Hematopoietic multipotent progenitor cell treated with erythropoietin and hydrocortisone succinate and interleukin-3 and kit ligand, for 17 days (in vitro differentiated cells): ENCODE measurements at places on chromosomes 16 and 17.

- no peak for DNase-seq
Measured at GRCh38 chr16:80684906-80685305, 119.5 kb downstream of the CDYL2 start.

DNA sequence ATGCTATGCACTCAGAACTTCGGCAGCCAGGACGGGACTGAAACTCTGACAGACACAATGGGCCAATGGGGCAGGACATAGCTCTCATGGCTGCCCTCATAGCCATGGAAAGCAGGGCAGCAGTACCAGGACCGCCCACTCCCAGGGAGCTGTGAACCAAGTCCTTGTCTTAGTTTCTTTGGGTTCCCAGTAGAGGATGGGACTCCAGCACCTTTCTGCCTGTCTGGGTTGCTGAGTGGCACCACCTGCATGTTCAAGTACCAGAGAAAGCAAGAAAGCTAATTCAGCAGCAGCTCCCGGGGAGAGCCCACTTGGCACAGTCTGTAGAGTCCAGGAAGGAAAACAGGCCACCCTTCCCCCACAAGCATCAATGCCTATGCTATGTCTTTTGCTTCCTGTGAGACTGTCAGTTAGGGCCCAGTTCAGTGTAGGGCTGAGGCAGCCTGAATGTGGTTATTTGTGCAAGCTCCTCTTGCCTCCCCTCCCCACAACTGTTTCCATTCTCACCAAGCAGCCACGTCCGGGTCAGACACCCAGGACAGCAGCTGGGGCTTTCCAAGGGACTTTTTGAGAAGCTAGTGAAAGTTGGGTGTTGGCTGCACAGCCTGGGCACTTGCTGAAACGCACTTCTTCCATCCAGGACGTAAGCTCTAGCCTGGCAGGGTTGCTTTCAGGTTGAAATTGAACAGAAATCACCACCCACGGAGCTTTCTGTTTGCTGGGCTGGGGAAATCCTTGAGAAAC, 7.8 kb downstream of the SUPT4H1 start:
- DNase-seq, result no peak

GRCh38 chr17:8753136-8753975, 5.0 kb downstream of the SPDYE4 start:
- no peak for DNase-seq

DNA sequence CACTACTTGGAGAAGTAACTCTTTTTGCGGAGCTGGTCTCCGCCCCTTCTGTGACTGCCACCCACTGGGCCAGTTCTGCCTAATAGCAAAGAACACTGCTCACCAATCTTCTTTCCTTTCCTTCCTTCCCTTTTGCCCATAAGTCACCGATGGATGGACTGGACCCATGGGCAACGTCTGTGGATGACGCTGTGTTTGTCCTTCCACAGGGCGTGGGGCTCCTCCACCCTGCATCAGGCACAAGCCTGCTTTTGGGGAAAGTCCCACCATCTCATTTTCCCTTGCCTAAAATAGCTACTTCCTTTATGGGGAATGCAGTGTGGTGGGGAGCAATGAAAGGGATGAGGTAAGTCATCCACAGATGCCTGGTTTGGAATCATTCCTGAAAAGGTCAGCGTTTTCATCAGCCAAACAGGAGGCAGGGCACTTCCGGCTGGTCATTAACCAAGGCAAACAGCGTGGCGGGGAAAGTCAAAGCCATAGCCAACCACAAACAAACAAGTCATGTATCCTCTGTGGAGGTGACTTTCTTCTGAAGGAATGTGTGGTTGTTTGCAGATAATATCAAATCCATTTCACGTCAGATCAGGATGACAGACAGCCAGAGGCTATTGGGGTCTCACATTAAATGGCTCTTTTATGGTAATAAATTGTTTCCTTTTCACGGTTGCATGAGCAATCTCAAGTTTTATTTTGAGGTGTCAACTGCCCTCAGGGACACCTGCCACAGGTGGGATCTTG, 30.7 kb upstream of the MED9 start:
- DNase-seq, result no peak

- no peak for DNase-seq
Measured at GRCh38 chr17:74088285-74088933, 115.1 kb upstream of the RPL38 start.

GRCh38 chr17:30965686-30966085, 5.2 kb upstream of the RNF135 start:
- no peak for DNase-seq

- no peak for DNase-seq
Measured at GRCh38 chr16:30351001-30351441, 4.1 kb downstream of the CD2BP2 start.

DNA sequence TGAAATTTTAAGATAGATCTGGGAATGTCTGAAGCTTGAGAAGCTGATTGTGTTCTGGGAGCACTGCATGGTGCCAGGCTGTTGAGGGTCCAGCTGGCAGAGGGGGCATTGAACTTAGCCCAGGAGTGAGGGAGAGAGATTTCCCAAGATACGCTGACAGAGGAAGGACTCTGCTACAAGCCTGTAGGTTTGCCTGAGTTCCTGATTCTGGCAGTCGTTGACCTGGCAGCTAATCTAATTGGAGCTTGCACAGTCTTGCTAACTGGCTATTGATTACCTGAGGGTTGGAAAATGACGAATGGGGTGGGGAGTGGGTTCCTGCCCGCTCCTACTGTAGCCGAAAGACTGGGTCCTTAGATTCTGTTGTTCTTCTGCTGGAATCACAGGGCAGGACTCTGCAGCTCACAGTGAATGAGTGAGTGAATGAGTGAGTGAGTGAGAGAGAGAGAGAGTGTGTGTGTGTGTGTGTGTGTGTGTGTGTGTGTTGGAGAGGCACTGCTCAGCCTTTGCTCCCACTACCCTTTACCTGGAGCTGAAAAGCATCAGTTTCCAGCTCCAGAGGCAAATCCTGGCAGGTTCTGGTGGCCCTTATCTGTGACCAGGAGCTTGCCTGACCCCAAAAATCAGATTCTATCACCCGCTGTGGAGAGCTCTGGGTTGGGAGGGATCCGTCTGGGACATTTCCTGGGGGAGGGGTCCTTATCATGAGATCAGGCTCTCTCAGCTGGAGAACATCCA, 16.7 kb downstream of the CTRL start:
- DNase-seq, result no peak

DNA sequence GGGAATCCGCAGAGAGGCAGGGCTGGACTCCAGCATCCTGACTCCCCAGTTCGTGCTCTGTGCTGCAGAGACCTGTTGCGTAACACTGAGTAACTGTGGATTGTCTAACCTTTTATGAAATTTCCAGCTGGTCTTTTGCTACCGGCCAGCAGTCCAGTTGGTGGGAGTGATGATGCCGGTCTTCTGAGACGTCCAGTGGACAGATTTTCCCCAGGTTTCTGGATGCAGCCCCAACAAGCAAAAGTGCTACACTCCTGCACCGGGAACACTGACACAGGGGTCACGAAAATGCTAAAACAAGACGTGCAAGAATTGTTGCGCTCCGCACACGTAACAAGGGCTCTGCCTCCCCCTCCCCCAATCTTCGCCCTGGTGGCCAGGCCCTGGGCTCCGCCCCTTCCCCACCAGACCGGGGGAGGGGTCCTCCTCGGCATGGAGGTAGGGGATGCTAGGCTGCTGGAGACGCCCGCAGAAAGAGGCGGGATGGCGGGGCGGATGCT, 701 bp upstream of the MRC2 start:
- DNase-seq, result no peak

- DNase-seq, result no peak
Measured at GRCh38 chr17:205148-205669, 23.8 kb upstream of the DOC2B start.

GRCh38 chr17:77237232-77238008, 96.7 kb downstream of the SEC14L1 start:
- DNase-seq, result no peak

DNA sequence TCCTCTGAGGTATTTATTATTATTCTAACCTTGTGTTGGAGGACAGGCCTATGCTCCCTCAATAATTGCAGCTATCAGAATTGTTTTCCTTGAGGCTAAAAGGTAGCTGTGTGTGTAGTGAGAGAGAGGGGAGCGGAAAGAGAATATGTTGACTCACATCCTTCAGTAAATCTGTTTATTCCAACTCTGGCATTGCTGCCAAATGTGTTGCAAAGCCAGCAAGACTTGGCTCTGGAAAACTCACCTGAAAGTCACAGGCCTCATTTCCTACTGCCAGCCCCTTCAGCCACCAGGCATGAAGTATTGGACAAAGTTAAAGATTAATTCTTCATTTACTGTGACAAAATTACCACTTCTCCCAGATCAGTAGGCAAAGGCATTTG, 9.6 kb downstream of the CA10 start:
- no peak for DNase-seq

DNA sequence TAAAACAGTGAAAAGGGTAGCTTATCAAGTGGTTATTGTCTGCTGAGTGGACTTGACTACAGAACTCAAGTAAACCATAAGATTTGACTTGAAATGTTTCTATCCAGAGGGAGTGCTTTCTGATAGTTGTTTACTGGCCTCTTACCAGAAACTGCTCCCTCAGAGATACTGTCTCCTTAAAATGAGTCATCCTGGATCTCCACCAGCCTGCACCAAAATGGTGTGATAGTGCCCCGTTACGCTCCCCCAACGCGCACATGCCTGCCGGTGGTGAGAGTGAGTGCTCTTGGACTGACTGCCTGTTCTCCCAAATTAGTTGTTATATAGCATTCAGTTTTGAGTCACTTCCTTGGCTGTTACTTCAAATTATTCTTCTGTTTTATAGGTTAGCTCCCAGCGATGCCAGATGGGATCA, 22.9 kb downstream of the PRCD start:
- DNase-seq, result peak; percentile 86

DNA sequence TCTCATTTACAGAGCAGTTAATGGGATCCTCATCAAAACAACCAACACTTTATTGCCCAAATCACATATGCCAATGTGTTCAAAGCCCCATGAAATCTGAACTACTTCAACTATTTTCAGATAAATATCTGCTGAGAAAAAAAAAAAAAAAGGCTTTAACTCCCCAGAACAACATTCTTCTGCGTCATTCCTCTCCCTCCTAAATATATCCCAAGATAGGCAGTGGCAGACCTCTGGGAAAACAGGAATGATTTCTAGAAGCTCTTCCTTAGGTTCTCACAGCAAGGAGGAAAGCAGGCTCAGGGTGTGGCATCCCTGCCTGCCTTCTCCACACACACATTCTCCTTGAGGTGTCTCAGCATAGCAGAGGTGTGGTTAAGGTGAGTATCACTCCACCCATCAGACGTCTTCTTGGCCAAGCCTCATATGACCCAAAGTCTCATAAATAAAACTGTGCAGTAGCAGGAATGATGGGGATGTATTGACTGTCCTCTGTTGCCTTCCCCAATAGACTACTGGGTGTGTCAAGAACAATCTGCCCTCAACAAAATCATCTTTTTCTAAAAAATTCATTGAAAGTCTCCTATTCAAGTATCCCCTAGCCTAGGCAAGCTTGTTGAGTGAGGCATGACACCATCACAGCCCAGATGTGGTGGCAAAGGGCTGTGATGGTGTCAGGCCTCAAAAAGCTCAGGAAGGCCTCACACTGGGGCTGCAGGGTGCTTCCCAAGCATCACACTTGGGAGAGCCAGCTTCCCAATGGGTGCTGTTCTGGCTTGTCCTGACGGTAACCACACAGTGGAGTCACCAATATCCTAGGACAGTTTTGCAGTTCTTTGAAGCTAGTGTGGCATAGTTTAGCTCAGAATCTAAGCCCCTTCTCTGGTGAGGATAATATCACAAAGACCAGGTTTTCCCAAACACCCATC, 135.4 kb upstream of the SOX9 start:
- no peak for DNase-seq

DNA sequence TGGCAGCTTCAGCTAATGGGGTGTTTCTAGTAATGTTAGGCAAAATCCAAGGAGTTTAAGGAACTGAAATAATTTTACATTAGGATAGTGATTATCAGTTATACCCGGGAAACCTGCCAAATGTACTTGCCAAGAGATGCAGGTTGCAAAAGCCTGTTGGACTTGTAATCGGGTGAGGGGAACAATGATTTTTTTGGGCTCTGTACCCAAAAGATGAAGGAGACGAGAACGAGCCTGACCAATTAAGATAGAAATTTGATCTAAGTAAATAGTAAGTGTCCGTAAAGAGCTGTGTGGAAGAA, 56.3 kb upstream of the ARL4D start:
- no peak for DNase-seq

DNA sequence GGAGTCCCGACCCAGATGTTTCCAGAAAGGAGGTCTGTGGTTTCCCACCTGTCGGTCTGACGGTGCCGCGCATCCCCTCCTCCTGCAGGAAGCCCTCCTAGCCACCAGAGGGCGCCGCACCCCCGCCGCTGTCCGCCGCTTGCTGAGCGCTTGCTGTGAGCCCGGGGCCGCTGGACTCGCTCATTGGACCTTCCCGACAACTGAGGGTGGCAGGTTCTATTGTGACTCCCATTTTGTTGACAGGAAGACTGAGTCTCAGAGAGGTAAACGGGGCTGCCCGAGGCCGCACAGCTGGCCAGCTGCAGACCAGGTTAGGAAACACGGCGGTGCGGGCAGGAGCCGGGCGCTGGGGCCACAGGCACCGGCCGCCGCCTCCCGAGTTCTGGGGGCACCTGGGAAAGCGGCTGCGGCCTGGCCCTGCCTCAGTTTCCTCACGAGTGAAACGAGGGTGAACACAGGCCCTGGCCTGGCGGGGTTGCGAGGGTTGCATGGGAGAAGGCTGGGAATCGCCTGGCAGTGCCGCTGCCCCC, 191.1 kb upstream of the CIBAR2 start:
- peak; percentile 56 for DNase-seq

DNA sequence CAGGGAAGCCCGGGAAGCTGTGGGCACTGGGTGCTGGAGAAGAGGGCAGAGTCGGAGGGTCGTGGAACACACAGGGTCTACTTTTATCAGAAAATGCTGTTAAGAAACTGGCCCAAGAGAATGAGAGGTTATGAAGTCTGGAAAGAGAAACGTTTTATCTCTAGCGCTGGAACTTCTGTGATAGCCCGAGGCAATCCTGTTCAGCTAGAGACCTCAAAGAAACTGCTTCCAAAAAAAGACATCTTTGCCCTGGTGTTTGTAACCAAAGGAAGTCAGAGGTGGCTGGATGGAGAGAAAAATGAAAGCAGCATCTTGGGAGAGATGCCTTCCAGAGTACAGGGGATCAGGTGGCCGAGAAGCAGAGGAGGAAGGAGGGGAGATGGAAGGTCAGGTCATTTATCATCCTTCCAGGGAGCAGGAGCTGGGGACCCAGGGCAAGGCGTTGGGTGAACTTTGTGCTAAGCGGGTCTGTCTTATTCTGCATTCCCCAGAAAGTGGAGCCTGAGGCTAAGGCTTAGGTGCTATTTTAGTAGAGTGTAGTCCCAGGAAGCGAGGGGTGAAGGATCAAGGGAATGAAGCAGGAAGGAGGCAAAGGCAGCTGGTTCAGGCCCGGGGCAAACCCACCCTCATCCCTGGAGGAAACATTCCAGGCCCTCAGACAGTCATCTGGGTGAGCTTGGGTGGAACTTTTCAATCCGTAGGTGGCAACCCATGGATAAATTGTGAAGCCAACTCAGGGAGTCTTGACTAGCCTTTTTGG, 66.5 kb downstream of the MGAT5B start:
- no peak for DNase-seq
